Fibroblast of the conjunctiva (primary cell): ENCODE measurements at places on chromosomes 16 and 17.

- peak; percentile 22 for DNase-seq
Observed at GRCh38 chr17:14840616-14841231, 424.4 kb downstream of the PMP22 start.

DNA sequence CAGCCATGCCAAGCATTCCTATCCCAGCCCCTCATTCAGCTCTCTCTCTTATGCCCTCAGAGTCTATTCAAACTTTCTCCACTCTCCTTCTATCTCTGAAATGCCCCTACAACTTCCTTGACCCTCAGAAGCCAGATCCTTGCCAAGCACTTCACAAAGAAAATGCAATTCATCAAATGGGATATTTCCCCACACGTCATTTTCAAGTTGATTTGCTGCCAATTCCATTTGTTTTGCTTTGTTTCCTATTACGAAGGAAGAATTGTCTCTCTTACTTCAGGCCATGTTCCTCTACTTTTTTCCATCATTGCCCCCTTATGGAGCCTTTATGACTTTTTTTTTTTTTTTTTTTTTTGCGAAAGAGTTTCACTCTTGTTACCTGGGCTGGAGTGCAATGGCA lies 9.2 kb upstream of the ALOX12 start:
- no peak for DNase-seq

DNA sequence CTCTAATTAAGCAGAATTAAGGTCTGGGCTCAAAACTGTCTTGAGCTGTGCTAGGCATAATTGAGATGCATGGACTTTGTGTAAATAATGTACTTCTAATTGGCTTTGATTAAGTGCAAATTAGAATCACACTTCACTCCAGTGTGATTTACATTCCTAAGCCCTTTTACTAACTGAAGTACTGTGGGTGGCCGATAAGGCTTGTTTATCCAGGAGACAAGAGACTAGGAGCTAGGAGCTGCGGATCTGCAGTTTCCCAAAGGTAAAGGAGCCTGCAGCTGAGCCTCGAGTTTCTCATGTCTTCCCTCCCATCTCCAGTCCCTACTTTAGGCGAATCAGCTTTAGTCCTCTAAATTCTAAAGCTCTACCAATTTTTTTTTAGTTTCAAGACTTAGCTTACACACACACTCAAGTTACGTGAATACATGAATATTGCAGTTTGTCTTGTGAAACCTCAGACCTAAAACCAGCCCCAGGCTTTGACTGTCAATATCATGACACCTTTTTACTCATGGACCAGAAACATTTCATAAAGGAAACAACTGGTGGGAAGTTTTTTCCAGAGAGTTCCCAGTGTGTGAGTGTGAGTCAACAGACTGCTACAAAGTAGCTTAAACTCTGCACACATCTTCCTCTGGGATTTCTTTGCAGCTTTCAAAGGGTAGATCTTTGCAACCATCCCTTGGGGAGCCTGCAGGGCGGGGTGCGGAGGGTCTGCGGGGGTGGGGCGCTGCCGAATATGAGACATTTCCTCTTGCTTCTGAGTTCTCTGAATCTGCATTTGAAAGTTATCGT lies 113.9 kb upstream of the TBX2 start:
- no peak for DNase-seq

DNA sequence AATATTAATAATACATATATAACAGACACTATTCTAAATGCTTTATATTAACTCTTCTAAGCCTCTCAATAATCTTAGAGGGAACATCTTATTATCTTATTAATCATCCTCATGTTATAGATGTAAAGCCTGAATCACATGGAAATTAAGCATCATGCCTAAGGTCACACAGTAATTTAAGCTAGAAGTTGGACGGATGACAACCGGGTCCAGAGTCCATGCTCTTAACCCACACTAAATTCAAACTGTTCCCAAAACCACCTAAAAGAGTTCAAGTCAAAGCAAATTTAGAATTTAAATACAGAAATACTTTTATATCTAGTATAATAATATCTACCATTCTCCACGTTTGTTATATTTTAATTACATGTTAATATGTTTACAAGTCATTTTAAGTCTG lies 193.3 kb downstream of the CEP112 start:
- DNase-seq, result no peak

- DNase-seq, result no peak
Observed at GRCh38 chr16:65445313-65446260, 323.7 kb upstream of the CDH11 start.

DNA sequence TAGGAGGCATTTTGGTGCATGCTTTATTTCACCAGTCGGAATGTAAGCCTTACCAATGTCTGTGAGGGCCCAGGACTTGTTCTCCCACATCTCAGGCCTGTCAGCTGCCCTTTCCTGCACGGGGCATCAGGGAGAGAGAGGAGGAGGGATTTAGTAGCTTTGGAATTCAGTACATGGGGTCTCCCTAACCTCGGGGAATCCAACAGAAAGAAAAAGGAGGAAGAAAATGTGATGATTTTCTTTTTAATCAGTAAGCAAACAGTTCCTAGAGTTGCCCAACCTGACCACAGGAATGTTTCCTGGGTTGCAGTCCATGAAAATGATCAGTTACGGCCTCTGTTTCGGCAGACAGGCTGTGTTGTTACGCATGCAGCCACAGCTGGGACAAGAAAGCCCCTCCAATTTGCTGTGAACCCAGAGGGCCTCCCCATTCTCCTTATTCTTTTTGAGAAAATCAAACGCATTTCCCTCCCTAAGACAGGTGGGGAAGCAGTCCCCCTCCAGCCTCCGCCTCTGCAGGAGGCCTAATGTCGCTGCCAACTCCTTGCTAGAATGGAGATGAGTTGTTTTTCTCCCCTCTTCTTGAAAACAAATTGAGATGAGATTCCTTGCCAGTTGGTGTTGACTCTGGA lies 53.1 kb upstream of the TANGO6 start:
- peak; percentile 20 for DNase-seq

DNA sequence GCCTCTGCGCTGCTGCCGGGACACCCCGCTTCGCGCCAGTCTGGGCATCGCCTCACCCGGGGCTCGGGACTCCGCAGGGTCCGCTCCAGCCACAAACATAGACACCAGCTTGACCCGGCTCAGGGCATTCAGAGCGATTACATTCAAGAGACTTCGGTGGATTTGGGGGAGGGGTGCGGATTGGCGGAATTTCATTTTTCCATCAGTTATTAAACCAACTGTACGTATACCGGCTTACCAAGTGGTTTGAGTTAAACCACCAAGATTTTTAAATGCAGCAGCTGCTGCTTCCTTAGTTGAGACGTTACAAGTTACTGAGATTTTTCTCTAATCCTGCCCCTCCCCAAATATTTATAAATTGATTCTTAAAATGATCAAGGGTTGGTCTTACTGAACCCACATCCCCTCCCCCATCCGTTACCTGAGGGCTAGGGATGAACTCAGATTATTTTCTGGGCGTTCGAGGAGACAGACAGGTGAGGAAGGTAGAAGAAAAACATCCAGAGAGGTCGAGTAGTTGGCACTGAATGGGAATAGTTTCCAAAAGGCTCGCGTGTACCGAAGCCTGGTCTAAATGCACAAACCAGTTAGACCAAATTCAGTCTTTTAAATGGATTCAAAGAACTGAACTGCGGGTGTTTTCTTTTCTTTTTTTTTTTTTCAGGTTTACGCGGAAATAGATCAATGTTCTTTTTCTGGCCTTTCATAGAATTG lies 1.5 kb downstream of the CRHR1 start:
- no peak for DNase-seq

- DNase-seq, result no peak
Observed at GRCh38 chr16:6880263-6880662, 452.4 kb upstream of the RBFOX1 start.

- no peak for DNase-seq
Observed at GRCh38 chr16:85722128-85722893, 28.6 kb downstream of the C16orf74 start.

- no peak for DNase-seq
Observed at GRCh38 chr17:44840936-44841335, 6.7 kb upstream of the HIGD1B start.

GRCh38 chr17:77382356-77382911 lies 241.7 kb downstream of the SEC14L1 start:
- no peak for DNase-seq

DNA sequence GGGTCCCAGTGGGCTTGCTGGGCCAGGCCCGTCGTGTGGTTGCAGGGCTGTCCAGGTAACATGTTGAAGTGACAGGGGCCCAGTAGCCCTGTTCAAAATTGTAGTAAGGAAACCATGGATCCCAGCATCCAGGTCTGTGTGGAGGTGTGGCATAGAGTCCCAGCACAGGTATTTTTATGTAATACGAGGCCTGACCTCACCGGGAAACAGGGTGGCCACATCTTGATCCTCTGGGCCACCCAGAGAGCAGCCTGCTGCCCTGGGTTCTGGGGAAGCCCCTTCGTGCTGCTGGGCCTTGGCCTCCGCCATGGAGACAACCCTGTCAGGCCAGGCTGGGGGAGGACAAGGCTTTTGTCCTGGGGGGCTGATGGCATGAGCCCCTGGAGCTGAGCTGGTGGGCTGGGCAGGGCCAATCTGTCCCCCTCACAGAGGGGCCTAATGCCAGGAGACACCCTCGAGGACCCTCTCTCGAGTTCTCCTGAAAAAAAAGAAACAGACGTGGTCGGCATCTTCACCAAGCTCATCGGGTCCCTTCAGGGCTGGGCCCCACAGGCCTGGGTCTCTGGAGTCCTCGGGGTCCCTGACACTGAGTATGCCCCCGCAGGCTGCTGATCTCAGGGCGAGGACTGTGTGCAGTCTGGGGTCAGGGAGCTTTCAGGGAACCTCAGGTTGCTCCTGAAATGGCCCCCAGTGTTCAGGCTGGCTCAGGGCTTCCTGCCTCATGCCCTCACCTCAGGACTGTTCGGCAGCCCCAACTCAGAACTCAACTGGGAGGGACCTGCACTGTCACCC lies 47.8 kb downstream of the TNFRSF13B start:
- no peak for DNase-seq

DNA sequence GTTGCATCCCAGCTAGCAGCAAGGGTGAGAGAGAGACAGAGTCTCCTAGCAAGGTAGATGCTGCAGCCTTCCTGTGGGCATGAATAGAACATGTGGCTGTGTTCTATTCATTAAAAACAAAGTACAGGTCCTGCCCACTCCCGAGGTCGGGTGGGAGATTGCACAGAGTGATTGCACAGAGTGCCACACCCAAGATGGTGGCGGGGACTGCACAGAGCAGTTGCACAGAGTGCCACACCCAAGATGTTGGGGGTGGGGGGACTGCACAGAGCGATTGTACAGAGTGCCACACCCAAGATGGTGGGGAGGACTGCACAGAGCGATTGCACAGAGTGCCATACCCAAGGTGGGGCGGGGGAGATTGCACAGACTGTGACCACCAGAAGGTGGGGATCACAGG lies 410.8 kb upstream of the EEF2KMT start:
- no peak for DNase-seq

DNA sequence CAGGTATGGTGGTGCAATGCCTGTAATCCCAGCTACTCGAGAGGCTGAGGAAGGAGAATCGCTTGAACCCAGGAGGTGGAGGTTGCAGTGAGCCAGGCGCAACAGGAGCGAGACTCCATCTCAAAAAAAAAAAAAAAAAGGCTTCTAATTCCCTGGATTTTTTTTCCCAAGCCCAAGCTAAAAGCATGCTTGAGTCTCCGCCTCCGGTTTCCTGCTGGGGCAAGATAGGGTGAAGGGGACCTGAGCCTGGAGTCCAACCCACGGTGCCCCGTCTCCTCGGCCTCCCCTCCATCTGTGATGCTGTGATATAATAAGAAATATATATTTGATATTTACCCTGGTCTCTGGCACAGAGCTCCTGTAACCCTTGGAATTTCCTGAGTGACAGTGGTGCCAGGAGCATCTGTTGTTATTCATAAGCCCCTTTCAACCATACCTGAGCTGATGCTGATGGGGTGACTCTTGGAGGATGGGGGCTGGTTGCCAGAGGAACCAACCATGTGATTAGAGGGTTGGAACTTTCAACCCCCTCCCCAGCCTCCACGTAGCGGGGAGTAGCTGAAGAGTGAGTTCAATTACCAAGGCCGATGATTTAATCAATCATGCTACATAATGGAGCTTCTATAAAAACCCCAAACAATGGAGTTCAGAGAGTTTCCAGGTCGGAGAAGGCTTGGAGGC lies 12.8 kb upstream of the TNK1 start:
- DNase-seq, result no peak

- DNase-seq, result no peak
Observed at GRCh38 chr17:70307430-70308225, 138.3 kb downstream of the KCNJ2 start.

DNA sequence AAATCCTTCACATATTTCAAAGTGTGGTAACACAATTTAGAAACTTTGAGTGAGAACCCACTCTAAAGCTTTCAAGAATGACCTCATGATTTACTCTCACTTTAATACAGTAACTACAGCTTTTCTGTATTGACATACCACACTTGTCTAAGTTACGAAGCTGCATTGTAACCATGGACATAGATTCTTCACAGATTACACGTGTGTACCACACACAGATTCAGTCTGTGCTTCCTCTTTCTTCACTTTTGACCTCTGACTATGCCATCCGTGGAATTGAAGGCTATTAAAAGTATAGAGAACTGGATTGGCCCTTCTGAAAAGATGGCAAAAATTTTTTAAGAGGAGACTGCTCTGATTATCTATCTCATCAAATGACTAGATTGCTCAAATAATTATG lies 172.7 kb downstream of the TANC2 start:
- DNase-seq, result no peak

GRCh38 chr16:72819345-72819744 lies 228.6 kb downstream of the ZFHX3 start:
- peak; percentile 17 for DNase-seq

DNA sequence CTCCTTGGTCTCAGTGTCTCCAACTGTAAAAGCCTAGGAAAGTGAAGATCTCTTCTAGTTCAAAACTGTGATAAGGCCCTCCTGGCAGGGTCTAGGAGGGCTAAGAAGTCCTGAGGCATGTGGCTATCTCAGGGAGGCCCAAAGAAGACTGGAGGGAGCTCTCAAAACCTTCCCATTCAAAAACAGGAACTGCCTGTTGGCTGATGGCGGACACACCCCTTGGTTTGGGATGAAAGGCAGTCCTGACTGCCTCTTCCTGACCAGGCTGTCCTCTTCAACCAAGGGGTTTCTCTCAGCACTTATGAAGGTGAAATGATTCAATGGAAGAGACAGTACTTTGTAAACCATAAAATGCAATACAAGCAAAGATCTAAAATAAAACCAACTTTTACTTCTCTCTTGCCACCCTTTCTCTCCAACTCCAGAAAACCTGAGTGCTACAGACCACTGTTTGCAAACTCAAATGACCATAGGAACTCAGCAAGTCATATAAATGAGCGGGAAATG lies 4.7 kb downstream of the ZNF764 start:
- no peak for DNase-seq
